Activated naive CD4-positive, alpha-beta T cell treated with Interleukin-2 at 50 U/mL for 16 hours (primary cell): ENCODE measurements at places on chromosomes 3 and 15.

DNA sequence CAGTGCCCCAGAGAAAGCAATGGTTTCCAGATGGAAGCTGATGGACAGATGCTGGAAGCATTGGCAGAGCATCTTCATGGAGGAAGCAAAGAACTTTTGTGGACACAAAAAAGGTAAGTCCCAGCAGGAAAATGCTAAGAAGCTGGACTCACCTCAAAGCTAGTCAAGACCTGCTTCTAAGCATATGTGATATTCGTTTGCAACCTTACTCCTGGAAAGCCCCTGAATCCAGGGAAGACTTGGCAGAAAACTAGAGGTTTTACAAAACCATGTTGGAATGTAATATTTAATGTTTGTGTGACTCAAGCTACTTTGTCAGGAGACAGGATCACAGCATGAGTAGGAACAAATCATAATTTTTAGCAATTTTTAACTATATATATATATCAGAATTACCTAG is 288.2 kb downstream of the BCHE start:
- DNase-seq = no peak

- no peak for DNase-seq
Observed at GRCh38 chr15:62141643-62142588, 23.2 kb downstream of the C2CD4B start.

- DNase-seq = no peak
Observed at GRCh38 chr3:66068255-66068654, 29.5 kb upstream of the MAGI1 start.

GRCh38 chr3:176873261-176873660 is 324.0 kb downstream of the TBL1XR1 start:
- no peak for DNase-seq
